ENCODE measurements at places on chromosomes 2 and 18.
A peak's percentile ranks its signal among the peaks of the same experiment; 100 is the strongest.

- no peak for DNase-seq
Observed at GRCh38 chr2:228105526-228106250, 75.8 kb downstream of the SPHKAP start.

DNA sequence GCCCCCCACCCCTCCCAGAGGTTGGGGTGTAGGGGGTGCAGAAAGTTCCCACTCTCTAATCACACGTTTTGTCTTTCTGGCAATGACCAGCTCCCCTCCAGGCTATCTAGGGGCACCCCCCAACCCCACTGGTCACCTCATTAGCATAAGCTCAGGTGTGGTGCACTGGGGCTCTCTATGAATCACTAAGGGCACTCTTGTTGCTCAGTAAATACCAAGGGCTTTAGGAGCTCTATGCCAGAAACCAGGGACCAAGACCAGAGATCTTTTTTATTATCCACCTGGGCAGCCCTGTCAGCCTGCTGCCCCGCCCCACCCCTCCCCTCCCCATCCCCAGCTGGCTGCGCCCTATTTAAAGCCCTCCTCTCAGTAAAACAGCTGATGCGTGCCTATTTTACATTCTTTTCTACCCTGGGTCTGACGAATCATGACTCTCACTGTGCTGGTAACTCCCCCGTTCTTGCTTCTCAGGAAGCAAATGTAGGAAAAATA, 24.3 kb downstream of the NCK2 start:
- no peak for DNase-seq

DNA sequence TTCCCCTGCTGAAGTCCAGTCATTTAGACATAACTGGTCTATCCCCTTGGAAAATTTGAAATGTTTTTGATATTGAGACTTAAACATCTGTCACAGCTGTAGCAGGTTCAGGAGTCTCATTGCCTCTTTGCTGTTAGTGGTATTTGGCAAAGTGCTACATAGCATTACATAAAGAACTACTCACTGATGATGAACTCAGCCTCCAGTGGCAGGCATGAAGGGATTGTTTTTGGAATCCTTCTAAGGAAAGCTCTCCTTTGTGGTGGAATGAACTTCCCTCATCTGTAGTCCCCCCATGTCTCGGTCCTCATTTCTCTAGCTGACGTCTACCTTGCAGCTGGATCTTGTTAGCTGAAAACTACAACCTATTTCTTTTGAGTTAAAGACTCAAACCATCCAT, 111.6 kb downstream of the TACR1 start:
- DNase-seq: no peak

DNA sequence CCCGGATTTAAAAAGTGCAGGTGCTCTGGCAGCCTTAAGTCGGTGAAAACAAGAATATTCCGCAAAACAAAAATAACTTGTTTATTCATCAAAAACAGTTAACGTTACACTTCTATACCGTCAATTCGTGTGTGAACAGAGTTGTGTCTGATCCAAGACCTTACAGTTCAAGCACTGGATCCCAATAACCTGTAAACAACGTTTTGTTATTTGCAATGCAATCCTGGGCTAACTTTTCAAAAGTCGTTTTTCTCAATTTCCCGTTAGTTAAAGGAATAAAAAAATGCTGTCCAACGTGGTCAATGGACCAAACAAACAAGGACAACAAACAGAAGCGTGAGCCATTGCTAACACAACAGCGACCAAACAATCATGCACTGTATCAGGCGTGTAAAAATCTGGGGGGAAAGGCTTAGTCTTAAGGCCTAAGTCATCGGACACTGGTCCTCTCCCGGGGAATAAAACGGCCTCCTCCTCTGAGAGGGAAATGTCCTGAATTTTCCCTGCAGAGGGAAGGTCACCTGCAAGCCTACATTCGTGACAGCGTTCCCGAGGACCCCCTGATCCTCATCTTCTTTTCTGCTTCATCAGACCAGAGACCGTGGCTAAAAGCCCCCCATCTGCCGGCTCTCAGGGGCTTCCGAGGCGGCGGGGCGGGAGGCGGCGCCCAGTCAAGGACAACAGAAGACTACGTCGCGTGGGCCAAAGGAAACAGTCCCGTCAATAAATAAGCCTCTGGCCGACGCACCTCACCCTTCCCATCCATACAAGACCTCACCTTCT, 490 bp downstream of the NDUFS1 start:
- DNase-seq: peak; percentile 52

DNA sequence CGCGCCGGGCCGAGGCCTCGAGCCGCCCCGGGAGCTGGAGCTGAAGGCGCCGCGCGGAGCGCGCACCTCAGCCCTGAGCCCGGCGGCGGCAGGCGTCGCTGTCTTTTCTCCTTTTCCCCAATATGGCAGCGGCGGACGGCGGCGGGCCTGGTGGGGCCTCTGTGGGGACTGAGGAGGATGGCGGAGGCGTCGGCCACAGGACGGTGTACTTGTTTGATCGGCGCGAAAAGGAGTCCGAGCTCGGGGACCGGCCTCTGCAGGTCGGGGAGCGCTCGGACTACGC, 369 bp downstream of the SMCHD1 start:
- no peak for DNase-seq

- no peak for DNase-seq
Observed at GRCh38 chr18:39485696-39486095, 1920.1 kb upstream of the CELF4 start.

GRCh38 chr2:21118302-21118920, 5.4 kb upstream of the TDRD15 start:
- DNase-seq: peak; percentile 66

DNA sequence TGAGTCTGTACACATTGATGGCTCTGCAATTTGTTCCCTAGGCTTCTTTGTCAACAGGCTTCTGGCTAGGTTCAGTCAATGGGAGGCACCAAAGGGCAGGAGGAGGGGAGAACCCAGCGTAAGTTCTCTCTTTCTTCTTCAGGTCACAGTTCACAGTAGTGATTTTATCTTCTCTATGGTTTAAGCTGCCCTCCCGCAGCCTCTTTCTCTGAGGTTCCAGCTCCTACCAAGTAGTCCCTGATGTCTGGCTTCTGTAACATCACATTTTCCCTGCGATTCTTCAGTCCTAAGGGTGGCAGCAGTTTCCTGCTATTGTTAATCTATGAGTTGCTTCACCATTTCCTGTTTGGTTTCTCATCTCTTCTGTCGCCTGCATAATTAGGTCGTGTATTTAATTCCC, 107.4 kb downstream of the CPO start:
- DNase-seq: peak; percentile 82

DNA sequence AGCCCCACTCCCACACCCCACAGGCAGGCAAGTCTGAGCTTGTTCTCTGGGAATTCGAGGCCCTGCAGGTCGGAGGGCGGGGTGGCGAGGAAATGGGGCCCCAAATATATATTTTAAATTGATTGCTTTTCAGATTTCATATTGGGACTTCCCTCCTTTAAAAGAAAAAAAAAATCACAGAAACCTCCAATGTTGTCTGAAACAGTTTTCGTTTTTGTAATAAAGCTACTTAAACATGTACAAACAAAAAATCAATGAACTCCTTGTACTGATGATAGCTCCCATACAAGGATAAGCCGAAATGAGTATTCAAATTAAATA, 21.5 kb downstream of the THNSL2 start:
- DNase-seq: no peak

DNA sequence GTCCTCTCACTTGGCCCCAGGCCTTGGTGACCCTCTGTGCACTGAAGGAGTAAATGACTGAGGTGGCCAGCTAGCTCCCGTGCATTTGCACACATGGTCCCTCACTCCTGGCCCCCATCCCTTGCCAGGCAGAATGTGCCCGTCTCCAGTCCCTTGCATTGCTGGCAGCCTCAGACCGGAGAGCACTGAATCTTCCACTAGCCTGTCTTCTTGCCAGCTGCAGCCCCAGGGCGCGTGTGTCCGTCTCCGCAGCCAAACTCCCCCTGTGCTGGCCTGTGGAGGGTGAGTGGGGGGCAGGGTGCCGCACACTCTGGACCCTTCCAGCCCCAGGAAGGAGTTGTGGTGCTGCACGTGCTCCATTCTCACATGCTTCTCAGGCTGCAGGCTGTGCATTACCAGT, 35.9 kb downstream of the INPP4A start:
- DNase-seq: no peak

- peak; percentile 89 for DNase-seq
Observed at GRCh38 chr2:181300600-181301291, 156.4 kb upstream of the ITGA4 start.

- no peak for DNase-seq
Observed at GRCh38 chr2:191383486-191383885, 138.3 kb downstream of the MYO1B start.

- DNase-seq: no peak
Observed at GRCh38 chr2:64485961-64486360, 32.0 kb downstream of the LGALSL start.

DNA sequence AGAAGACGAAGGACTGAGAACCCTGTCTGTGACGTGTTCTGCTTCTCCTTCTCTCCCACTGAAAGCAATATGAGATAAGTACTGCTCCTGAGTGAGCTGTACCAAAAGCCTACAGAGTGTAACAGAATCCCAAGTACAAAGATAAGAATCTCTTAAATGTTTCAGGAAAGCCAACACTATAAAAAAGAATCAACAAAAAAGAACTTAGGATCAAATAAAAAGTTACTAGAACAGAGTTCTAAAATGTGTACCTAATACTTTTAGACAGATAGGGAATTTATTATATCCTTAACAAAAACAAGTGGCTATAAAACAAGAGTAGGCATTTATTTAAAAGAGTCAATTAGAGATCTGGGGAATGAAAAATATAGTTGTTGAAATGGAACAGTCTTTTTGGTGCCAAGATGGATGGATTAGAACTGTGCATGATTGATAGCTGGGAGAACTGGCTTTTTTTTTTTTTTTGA, 49.0 kb downstream of the NCOA1 start:
- DNase-seq: no peak

GRCh38 chr18:65477455-65477854, 273.4 kb upstream of the CDH7 start:
- DNase-seq: no peak

DNA sequence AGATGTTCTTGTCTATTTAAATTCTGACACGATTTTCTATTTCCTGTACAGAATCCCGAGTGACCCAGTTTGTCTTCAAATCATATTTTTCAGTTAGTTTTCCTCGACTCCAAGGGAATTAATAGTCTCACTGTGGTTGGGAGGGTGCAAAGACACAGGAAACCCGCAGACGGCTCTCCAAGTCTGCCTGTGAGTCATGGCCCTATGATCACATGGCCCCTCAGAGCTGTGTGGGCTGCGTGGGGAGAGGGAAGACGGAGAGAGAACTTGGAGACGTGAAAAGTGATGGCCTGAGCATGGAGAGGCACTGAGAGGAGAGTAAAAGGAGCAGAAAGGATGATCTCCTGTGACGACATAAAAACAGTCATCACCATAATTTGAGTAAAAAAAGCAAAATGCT, 989.9 kb downstream of the DCDC2C start:
- DNase-seq: peak; percentile 44

DNA sequence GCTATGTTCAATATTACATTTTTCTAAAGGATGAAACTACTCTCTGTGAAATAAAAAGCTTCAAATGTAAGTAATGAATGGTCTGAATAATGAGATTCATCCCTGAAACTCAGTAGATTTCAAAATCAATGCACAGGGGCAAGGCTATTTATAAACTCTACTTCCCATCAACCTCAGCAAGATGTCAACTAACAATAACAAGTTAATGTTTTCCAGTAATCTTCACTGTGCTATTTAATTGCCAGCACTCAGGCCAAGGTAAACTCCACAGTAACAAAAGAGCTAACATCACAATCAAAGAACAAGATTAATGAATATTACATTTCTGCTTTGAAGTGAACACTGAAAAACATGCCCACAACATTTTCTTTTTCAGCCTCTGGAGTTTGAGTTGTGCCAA, 144.3 kb upstream of the ZFP36L2 start:
- no peak for DNase-seq

GRCh38 chr2:102977426-102978090, 215.7 kb downstream of the TMEM182 start:
- DNase-seq: no peak

- DNase-seq: no peak
Observed at GRCh38 chr2:229335877-229336346, 64.8 kb upstream of the PID1 start.

GRCh38 chr2:168085801-168086361, 161.5 kb downstream of the STK39 start:
- no peak for DNase-seq

DNA sequence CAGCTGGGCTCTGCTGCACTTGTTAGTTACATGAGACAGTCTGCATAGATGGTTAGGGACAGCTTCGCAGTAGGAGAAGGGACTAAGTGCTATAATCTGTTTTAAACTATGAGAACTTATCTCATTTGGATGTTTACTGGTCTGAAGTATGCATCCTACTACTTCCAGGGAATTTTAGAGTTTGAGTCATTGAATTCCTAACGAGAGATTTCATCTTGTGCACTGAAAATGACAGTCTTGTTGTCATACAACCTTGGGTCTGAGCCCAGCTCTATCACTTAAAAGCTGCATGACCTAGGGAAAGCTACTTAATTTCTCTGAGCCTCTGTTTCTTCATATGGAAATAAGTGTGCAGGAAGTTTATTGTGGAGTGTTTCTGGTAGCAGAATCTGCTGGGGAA, 78.4 kb downstream of the TRIM43 start:
- DNase-seq: no peak

DNA sequence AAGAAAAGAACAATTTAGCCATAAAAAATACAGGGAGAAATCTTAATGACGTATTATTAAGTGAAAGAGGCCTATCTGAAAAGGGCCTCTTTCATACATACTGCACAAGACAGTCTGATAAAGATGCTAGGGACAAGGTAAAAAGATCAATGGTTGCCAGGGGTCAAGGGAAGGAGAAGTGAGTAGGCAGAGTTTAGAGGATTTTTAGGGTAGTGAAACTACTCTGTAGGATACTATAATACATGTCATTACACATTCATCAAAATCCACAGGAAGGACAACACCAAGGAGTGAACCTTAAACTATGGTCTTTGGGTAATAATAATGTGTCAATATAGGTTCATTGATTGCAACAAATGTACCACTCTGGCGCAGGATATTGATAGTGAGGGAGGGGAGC, 289.3 kb downstream of the FSIP2 start:
- no peak for DNase-seq

DNA sequence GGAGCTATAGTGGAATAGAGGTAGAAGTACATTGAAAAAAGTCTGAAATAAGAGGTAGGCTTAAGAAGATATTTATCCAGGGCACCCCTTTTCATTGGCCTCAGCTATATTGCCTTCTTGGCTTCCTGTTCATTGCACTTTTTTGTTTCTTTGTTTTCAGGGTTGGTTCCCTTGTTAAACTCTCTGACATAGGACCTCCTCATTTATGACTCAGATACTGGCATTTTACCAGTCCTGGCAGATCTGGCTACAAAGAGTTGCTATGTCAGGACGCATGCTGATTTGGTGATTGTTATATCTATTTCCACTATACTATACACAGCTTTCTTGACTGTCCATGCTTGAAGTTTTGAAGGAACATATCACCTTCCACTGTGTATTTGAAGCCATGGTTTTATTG, 60.0 kb downstream of the GCA start:
- DNase-seq: no peak

DNA sequence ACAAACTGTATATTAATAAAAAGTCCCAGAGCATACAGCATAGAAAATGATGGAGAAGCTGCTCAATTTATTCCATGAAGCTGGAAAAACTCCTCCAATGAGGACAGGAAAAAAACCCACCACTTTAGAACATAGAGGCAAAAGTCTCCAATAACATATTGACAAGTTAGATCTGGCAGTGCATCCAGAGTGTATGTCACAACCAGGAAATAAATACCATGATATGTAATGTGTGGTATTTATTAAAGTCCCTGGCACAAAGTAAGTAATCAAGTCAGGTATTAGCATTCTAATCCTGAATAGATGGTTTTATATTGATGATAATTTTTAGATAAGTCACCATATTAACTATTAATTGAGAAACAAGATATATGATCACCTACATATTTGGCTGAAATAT, 427.3 kb upstream of the HS6ST1 start:
- DNase-seq: no peak

- DNase-seq: no peak
Observed at GRCh38 chr2:138596403-138596802, 94.8 kb downstream of the SPOPL start.
